ENCODE measurements at places on chromosomes 16 and 17.

- DNase-seq = no peak
Measured at GRCh38 chr16:87496447-87496801, 3.6 kb upstream of the ZCCHC14 start.

GRCh38 chr17:65023791-65024190 lies 32.7 kb downstream of the GNA13 start:
- DNase-seq = no peak

GRCh38 chr16:86428729-86429517 lies 81.4 kb upstream of the FOXF1 start:
- no peak for DNase-seq

- no peak for DNase-seq
Measured at GRCh38 chr17:20174588-20175265, 165.6 kb downstream of the SPECC1 start.

DNA sequence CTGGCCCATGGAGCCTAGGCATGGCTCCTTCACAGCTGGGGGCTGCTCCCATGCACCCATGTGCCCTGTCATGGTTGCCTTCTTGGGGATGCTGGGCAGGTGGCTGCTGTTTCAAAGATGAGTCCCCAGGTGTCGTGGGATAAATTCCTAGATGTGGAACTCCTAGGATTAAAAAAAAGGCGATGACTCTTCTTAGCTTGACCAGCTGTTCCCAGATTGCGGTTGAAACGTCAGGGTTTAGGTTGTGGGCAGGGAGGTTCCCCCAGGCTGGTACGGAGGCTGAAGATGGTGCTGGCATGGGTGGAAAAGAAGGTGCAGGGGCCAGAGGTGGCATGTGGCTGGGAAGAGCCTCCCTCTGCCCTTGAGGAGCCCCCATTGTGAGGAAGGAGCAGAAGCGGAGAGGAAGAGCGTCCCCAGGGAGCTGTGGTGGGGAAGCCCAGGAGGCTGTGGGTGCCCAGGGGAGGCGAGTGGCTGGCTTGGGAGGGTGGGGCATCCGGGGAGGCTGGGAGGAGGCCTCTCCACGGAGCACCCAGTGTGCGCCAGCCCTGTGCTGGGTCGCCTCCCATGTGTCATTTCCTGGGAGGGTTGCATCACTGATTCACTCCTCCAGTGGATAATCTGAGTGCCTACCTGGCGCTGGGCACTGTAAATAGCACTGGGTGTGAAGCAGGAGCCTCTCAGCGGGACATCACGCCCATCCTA lies 7.5 kb upstream of the KCNJ12 start:
- no peak for DNase-seq

- DNase-seq = no peak
Measured at GRCh38 chr16:71917900-71918299, 22.6 kb downstream of the IST1 start.

- no peak for DNase-seq
Measured at GRCh38 chr17:385836-386140, 33.2 kb upstream of the RPH3AL start.

All from stimulated activated CD8-positive, alpha-beta memory T cell treated with anti-CD3 and anti-CD28 coated beads, Interleukin-4, amount 100 ng/mL, for 4 hours (primary cell).